Stimulated activated CD4-positive, alpha-beta T cell treated with anti-CD3 and anti-CD28 coated beads, Interleukin-2, amount 100 ng/mL, for 24 hours (primary cell): ENCODE measurements at places on chromosomes 13 and 19.

GRCh38 chr13:21427741-21428140 lies 31.4 kb downstream of the ZDHHC20 start:
- no peak for DNase-seq

DNA sequence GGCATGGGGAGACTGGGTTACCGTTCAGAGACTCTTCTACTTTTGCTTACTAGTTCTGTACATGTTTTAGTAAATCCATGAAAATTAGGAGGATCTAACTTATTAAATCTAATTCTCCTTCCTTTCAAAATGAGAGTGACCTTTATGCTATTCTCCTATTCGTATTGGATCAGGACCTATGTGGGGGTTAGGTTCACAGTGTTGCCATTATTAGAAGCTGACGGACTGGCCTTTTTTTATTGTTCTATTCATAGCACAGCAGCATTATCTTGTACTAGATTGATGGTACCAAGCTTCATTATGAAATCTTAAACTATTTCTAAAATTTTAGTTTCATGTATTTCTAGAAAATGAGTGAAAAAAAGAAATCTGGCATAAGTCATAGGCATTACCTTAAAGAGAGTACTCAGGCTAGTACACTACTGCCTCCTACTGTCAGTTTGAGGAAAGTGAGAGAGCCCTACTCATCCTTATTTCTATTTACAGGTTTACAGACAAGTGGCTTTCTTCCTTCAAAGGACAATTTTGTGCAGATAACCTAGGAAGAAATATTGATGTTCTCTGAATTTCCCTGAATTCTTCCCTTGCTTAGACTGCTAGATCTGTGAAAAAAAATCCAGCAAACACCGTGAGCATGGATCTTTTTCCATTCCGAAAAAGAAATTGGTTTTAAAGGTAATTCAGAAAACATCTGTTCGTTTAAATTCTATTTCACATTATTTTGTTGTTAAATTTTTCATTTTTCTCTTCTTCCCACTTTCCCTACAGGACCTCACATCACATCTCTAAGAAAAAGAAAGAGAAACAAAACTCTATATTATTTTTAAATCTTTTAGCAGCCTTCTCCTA lies 485.5 kb downstream of the DIAPH3 start:
- no peak for DNase-seq

DNA sequence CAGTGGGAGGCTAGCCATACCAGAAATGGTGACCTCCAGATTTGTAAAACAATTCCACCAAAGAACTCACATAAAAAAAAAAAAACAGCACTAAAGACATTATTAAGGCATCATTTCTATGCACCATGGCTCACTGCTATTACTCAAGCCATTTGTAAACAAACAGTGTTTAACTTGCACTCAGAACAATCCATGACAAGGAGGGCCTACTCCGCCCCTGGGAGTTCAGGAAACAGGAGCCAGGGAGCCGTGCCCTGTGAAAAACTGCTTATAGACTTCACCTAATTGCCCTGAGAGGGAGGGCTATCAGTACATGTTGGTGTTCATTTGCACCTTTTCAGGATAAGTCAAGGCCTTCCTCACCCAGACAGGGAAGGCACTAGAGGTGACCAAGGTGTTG lies 103.2 kb downstream of the ZNF429 start:
- no peak for DNase-seq

DNA sequence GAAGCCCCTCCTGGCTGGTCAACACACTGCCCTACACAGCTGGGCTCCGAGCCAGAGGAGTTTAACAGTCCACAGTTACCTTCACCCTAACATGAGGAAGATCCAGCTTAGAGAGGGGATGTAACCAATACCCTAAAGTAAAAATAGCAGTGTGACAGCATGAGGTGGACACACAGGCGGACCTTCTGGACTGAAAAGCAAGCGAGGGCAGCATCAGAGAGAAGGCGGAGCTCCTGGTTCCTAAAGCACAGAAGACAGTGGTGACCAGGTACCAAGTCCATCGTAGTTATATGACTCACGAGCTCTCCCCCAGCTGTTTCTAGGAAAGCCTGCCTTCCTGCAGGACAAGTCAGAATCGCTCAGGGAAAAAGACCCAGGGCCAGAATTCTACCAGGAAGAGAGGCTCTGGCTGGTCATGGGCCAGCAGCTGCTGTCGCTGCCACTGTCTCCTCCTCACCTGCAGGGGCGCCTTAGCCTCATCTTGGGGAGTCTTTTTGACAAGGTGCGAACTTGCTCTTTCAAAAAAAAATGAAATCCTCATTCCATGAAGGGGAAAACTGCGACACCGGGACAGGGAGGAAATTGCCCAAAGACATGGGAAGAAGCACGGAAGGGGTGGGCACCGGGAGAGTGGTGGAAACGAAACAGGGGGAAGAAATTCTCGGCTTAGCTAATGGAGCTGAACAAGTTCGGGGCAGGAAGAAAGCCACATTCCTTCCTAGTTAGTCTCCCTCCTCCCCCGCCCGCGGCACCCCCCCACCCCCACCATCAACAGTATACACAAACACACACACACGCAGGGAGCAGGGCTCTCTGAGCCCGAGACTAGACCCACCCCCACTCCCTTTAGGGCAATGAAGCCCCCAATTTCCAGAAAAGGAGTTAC lies 1.7 kb downstream of the ELL start:
- peak; percentile 69 for DNase-seq

GRCh38 chr13:44872751-44873150 lies 116.5 kb downstream of the NUFIP1 start:
- DNase-seq: no peak

DNA sequence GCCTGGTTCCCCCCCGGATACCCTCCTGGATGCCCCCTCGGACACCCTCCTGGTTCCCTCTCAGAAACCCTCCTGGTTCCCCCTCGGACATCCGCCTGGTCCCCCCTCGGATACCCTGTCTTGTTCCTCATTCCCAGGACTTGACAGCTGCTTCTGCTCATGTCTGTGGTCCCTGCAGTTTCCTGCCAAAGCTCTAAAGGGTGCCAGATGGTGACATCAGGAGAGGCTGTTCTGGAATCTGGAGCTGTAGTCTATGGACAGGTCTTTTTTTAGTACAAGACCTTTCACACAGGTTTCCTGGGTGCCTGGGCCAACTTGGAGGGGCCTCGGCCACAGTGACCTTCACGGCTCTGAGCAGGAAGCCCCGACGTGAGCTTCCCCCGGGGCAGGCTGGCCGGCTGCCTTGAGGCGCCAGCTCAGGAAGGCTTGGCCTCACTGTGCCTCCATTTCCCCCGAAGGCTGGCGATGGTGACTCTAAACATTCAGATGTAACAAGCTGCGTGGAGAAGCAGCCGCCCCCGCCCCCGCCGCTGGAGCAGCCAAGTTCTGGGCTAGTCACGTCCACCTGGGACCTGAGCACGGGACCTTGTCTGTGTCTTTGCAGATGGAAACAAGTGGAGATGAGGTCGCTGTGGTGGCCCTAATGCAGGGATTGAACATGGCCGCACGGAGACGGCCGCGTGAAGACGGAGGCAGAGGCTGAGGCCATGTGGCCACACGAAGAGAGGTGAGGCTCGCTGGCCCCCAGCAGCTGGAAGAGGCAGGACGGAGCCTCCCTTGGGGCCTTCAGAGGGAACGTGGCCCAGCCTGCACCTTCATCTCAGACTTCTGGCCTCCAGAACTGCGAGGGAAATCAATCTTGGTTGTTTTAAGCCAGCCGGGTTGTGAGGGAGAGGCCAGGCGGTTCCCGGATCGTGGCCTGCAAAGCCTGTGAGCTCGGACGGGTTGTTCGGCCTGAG lies 12.7 kb downstream of the SGTA start:
- no peak for DNase-seq

DNA sequence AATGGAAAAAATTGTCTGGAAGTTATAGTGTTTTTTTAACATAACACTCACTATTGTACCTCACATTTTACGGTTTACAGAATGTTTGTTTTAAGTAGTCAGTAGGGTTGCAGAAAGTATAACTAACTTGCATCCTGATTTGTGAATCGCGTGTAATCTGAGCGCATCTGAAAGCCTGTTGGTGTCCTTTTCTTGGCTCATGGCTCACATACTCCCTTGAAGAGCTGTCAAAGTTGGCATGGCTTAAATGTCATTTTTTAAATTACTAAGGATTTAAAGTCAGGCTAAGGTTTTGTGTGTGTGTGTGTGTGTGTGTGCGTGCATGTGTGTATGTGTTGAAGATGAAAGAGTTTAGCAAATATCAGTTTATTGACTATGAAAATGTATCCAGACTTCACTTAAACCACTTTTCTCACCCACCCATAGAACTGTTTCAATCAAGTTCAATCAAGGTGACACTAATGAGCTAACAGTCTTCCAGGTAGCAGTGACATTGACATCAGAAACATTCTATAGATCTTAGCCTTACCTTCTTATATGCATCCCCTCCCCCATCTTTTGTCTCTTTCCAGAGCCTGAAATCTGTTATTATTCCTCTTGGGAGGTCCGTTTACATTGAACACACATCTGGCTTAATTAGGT lies 480.4 kb upstream of the SGCG start:
- no peak for DNase-seq

DNA sequence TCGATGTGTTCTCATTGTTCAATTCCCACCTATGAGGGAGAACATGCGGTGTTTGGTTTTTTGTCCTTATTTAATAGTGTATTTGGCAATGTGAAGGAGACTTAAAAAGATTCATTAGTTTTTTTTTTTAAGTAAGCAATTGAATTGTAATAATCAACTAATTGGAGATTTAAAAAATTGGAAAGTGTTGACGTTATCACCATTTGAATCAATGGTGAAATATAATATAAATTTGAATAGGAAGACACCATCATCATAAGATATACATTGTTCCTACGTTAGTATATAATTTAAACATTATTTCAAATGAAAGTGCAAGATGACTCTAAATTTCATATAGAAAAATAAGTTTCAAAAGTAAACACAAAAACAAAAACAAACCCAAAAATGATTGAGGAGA lies 2858.1 kb upstream of the PCDH20 start:
- no peak for DNase-seq

- DNase-seq: no peak
Measured at GRCh38 chr13:77904031-77904430, 14.6 kb downstream of the EDNRB start.

- DNase-seq: no peak
Measured at GRCh38 chr19:2167896-2168618, 4.3 kb downstream of the DOT1L start.

- DNase-seq: no peak
Measured at GRCh38 chr13:50224534-50224933, 209.3 kb downstream of the KCNRG start.

GRCh38 chr13:112392719-112393118 lies 16.6 kb downstream of the SPACA7 start:
- no peak for DNase-seq

DNA sequence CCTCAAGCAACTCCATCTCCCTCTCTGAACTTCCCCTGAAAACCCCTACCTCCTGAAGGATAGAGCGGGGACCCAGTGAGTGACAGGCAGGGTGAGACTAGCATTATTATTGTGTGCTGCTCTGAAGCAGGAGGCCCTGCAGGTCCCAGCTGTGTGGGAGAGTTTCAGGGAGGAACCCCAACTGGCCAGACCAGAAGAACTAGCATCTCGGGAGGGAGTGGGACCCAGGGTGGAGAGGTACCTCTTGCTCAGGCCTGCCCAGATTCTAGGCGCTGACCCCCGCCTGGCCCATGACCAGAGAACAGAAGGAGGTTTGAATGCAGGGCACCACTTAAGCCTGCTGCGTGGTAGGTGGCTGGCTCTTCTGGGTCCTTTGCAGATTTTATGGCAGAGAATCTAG lies 5.7 kb upstream of the LYPD3 start:
- DNase-seq: no peak

DNA sequence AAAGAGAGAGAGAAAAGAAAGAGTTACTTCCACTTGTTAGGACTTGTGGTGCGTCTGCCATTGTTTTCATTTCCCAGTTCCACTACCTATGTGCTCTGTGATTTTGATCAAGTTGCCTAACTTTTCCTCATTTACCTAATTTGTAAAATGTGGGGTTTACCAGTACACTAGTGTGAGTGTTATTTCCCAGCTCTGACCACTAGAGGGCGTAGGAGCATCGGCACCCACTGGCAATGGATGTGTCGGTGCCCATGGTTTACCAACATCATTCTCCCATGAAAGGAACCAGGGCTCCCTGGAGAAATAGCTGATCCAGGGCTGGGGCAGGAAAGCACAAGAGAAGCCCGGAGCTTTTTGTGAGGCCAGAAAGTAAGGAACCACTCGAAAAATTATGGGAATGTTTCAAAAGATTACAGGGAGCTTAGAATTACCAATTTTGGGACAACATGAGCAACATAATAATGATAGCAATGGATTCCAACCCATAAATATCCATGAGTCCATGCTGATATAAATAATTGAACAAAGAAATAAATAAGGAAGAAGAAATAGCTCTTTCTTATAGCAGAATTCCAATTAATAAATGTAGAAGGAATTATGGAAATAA lies 15.1 kb upstream of the CEACAM4 start:
- DNase-seq: peak; percentile 79

DNA sequence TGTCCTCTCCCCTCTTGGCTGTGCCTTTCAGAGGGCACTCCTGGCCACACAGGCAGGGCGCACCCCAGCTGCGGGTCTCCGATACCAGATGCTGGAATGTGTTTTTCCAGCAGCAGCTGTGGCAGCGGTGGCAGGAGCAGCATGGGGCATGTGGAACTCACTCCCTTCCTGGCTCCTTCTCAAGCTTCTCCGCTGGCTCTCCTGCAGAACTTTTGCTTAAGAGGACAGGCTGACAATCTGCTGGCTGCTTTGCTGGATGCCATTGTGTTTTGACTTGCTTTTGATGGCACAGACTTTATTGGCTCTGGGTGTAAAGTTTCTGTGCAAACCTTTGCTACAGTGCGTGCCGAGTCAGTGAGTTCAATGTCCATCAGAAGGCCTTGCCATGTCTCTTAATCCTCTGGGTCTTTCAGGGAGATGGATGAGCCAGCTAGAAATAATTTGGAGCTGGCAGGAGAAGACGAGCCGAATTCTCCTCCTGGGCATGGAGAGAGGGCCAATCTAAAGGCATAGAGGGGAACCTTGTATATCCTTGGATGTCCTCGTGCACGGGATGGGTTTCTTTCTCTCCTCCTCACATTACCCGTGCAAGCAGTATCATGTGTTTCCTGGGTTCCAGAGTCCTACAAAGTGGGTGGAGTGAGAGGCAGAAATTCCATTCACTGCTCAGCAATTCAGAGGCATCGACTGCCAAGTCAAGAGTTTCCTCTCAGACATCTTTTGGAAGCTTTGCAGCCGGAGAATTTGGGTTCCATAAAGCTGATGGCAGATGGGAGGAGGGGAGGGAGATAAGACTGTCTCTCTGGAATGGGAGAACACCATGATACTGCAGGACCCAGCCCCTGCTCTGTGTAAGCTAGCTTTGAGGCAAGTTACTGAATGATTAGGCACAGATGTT lies 231.2 kb downstream of the FGF9 start:
- DNase-seq: no peak

DNA sequence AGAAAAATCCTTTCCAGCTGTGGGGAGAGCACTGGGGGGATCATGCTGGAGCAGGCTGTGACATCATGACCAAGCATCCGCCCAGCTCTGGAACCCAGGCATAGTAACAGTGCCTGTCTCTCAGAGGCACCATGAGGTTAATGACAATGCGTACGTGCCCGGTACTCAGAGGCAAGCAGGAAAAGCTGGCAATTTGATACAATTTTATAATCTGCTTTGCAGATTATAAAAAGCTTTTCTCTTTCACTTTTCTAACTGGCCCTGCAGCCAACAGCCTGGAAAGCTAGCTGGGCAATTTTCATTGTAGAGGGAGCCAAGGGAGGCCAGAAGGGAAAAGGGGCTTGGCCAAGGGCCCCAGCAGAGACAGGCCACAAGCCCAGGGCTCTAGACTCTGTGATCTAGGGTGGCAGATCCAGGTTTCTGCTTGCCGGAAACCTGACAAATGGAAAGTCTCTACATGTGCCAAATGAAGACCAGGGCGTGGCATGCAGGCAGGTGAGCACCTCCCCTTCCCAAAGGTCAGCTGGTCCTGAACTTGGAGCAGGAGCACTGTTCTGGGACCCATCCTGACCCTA lies 22.7 kb downstream of the VRK3 start:
- DNase-seq: no peak
